HFFc6 (cell line): ENCODE measurements at places on chromosomes 4 and X. TPM values are rescaled to one million over a fixed set of nuclear protein-coding genes. Genes with fewer than 3 reads are reported as not detected.

GRCh38 chrX:112698946-112699345, 19.2 kb upstream of the LHFPL1 start:
- DNase-seq: no peak

- no peak for DNase-seq
Observed at GRCh38 chr4:148795156-148795864, 353.1 kb upstream of the NR3C2 start.

DNA sequence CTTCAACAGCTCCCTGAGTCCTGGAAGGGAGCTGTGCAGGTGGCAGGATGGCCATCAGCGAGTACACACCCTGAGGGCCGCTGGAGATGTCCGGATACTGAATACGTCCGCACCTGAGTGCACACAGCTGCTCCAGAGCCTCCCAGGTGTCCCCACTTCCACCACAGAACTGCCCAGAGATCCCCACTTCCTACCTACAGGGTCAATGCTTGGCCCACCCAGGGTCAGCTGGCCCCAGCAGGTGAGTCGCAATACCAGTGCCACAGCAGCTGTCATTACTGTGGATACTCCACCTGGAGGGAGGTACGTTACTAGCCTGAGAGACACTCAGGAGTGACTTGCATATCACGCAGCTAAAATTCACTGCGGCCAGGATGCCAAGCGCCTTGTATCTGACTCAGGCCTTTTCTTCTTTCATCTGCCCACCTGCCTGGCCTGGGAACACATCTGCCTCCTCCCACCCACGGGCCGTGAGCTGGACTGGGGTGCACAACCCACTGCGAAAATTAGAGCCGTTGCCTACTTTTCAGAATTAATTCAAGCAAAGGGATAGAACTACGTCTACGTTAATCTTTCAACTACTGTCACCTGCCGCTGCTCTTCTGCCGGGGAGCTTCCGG, 9.4 kb downstream of the C4orf50 start:
- no peak for DNase-seq

DNA sequence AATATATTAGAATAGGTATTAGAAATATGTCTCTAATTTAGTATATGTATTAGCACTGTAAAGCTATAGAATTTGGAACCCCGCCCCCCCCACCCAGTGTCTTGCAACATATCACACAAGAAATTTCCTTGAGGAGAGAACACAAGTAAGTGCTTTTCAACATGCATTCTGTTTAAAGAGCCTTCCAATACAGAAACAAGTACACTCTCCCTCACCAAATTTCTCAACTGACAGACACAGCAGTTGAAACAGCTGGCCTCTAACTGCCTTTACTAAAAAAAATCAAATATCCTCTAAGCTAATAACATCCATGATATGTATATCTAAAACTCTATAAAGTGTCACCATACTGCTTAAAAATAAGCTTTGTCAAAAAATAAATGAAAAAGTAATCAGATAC, 12.4 kb downstream of the CAMK2D start:
- no peak for DNase-seq

- DNase-seq: no peak
Observed at GRCh38 chrX:6019076-6019475, 209.6 kb downstream of the NLGN4X start.

GRCh38 chrX:69102612-69103194, 62.5 kb downstream of the PJA1 start:
- no peak for DNase-seq

DNA sequence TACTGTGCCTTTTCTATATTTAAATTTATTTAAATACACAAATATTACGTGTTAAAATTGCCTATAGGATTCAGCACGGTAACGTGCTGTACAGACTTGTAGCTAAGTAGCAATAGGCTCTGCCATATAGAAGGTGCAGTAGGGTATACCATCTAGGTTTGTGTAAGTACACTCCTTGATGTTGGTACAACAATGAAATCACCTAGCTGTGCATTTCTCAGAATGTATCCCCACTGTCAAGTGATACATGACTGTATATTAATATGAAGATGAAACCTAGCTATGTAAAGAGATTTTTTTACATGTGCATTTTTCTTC, 431.2 kb downstream of the KCTD8 start:
- DNase-seq: no peak

DNA sequence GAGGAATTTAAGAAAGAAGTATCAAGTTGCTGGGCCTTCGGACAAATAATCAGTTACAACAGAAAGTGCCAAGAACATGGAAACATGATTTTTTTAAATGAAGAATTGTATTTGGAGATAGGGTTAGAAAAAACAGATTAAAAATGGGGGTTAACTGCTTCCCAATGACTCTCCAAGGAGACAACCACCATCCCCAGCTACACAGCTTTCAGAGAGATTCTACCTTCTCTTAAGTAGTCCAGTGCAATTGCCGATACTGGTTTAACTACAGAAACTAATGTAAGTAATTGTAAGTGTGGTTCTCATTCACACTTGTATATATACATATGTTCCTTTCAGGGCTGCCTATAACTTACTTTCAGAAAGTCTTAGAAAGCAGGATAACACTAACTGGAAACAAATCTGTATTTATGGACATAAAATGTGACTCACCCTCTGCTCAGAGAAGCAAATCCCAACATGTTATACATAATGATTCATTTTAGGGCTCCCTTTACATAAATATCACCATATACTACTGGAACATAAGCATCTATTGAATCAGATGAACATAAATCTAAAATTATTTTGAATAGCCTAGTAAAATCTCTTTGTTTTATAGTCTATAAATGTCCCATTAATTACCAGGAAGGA, 248.9 kb upstream of the UGT8 start:
- DNase-seq: peak; percentile 53

DNA sequence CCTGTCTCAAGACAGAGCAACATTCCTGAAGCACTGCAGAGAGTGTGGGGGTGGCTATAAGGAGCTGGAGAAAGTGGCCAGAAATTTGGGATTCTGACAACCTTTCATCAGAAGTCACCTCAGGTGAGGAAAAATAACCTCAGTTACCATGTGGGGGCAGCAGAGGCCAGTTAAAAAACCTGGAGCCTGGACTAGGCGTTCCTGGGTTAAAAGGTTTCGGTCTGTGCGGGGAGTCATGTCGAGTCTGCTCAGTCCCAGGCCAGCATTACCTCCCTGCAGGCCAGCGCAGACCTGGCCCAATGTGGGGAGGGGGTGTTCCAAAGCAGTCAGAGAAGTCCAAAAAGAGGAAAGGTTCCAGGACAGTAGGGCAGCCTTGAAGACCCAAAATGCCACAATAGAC, 10.9 kb upstream of the NALF2 start:
- peak; percentile 4 for DNase-seq

DNA sequence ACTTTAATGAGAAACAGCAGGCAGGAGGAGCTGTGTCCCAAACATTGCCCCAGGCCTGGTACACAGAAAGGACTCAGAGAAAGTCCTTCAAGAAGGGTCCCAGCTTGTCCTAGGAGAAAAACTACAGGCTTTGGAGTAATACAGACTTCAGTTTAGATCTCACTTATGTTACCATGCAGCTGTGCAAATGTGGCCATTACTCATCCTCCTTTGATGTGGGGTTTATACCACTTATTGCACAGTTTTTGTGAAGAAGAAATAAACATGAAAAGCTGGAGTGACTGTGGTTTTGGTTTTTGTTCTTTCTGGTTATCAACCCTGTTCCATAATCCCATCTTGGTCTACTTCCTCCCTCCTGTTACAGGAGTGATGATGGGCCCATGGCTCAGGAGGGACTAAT, 8.1 kb upstream of the CYTL1 start:
- DNase-seq: no peak

- no peak for DNase-seq
Observed at GRCh38 chr4:180560896-180561295, 1682.3 kb upstream of the TENM3 start.

GRCh38 chrX:103107836-103108235, 14.9 kb upstream of the NXF3 start:
- no peak for DNase-seq

Gene GUCY1A1
- total RNA-seq: not detected in 3 replicates

Gene SPATA18
- 9.6 and 12.9 TPM in 2 replicates for total RNA-seq

Gene HS6ST2
- total RNA-seq: not detected in 2 replicates

Gene SOD3
- total RNA-seq: 13.8 to 17.9 TPM (median 17.4 TPM) in 3 replicates

Gene NAP1L2
- total RNA-seq: 0.18 to 0.81 TPM (median 0.44 TPM) in 3 replicates
